ENCODE measurements at places on chromosomes 12 and 14.

- DNase-seq: no peak
Observed at GRCh38 chr14:65403231-65403630, 9.3 kb upstream of the FUT8 start.

DNA sequence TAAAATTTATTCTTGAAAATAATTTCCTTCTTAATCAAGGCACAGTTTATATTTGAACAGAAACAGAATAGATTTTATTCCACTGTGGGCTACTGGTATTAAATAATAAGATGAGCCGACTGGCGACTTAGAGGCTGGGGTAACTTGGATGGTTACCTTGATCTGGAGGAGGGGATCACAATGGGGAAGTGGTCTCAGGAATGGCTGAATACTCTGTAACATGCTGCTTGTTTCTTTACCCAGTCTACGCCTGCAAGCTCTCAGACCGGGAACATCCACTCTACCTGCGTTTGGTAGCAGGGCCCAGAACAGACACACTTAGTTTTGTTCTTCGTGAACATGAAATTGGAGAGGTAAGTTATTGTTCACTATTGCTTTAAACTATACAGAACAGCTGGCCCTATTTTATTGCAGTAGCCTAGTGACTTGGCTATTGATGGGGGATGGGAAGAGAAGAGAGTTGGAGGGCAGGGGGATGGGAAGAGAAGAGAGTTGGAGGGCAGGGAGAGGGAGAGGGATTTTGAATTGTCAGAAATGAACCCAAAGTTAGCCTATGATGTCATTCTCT lies 67.9 kb downstream of the GNS start:
- no peak for DNase-seq

DNA sequence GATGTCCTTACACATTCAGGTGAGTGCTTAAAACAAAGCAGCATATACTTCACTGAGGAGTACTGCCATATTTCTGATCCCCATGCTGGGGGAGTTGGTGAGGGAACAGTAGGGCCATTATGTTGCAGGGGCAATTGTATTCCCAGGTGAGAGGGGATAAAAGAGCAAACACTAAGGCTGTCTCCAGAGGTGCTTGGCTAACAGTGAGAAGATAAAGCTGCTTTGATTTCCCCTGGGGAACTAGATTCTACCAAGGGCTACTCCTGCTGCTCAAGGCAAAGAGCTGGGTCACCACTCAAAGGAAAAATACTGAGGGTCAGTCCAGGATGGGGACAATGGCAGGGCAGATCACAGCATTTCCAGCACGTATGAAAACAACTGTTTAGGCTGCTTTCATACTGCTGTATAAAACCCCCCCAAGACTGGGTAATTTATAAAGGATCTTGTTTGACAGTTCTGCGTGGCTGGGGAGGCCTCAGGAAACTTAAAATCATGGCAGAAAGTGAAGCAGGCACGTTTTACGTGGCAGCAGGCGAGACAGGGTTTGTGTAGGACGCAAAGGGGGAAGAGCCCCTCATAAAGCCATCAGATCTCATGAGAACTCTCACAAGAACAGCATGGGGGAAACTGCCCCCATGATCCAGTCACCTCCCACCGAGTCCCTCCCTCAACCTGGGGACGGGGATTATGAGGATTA lies 47.8 kb upstream of the OR5AU1 start:
- DNase-seq: no peak

DNA sequence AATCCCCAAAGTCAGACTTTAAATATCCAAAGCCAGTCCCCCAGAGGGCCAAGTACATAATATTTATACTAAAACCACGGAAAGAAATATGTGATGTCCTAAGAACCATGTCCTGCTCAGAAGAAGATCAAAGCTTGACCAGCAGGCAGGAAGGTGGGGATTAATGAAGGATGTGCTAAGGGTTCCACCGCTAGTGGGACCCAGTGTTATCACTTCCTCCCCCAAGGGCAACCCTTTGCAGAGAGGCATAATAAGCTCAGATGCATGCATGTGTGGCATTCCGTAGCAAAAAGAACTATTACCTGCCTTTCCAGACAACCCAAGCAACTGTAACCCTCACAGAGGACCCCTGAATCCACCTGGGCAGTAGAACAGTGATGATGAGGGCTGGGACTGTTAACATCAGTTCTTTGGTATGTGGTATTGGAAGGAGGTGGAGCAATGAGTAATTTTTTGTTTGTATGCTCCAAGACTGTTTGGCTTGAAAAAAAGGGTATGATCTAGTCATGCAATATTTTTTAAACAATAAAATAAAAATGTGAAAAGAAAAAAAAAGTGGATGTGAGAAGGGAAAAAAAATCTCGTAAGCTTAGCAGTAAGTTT lies 71.7 kb upstream of the ETV6 start:
- no peak for DNase-seq

GRCh38 chr12:122977655-122978392 lies 2.7 kb upstream of the ARL6IP4 start:
- no peak for DNase-seq

GRCh38 chr12:52825961-52826360 lies 8.2 kb downstream of the KRT79 start:
- no peak for DNase-seq

DNA sequence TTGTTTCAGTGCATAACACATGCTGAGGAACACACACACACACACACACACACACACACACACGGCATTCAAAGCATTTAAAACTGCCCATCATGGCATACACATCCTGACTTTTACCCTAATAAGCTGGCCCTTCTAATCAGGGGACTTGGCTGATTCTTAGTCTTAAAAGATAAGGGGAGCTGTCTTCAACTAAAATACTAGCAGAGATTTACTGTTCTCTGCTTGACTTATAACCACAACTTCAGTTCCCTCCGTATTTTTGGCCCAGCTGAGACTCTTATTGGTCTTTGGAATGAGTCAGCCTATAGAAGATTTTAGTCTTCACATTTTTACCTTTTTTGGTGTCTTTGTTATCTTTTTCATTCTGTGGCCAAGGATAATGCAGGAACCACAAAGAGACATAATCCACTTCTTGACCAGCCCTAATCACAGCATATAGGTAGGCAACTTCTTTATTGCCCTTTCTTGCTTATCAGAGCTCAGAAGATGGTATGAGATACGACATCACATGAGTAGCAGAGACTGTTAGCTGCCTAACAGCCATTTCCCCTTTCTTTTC lies 25.1 kb upstream of the SLC8A3 start:
- DNase-seq: no peak
